Right renal pelvis (tissue), 4 donors: ENCODE measurements at places on chromosomes 12 and 14. TPM values are rescaled to one million over a fixed set of nuclear protein-coding genes. Genes with fewer than 3 reads are reported as not detected.
A peak's percentile ranks its signal among the peaks of the same experiment; 100 is the strongest.

DNA sequence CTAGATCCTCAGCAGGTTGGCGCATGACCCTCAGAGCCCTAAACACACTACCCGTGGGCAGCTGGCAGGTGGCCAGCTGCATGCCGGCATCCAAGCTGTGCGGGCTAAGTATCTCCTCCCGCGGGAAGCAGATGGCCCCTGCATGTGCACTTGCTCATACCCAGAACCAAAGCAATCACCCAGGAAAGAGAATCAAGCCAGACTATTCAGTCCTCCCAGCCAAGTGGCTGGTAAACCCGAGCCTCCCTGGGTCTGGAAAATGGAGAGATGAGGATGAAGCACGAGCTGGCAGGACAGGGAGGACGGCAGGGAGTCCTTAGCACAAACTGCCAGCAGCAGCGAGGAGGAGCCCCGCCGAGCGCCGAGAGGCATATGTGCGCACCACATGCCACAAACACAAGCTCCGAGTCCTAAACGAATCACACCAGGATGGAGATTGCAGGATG lies 139.7 kb downstream of the RIMBP2 start:
- no peak for DNase-seq

Gene ITFG2
- 60.4 TPM for polyA plus RNA-seq

DNA sequence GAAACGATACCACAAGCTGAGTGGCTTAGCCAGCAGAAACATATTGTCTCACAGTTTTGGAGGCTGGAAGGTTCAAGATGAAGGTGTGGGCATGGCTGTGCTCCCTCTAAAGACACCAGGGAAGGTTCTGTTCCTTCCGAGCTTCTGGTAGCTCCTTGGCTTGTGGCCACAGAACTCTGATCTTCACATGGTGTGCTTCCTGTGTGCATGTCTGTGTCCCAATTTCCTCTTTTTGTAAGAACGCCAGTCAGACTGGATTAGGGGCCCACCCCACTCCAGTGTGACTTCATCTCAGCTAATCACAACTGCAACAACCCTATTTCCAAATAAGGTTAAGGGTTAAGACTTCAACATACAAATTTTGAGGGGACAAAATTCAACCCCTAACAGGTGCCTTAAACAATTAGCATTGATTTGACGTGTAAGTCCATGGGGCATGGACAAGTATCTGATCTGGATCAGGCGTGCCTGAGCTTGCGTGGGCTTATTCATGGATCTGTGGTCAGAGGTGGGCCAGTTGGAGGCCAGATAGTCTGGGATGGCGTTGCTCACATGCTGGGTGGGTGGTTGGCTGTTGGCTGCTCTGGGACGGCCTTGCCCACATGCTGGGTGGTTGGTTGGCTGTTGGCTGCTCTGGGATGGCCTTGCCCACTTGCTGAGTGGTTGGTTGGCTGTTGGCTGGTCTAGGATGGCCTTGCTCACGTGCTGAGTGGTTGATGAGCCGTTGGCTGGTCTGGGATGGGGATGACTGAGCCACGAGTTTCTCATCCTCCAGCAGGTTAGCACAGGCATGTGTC lies 88.5 kb downstream of the LGMN start:
- no peak for DNase-seq

Gene LRRC10
- not detected for polyA plus RNA-seq

GRCh38 chr12:47753021-47754001 lies 5.4 kb downstream of the RAPGEF3 start:
- no peak for DNase-seq

Gene PRICKLE1
- polyA plus RNA-seq, result 48.9 TPM

GRCh38 chr12:120847814-120848213 lies 56.3 kb downstream of the SPPL3 start:
- no peak for DNase-seq

Gene DAO
- 1.3 TPM for polyA plus RNA-seq

GRCh38 chr12:18141048-18141982 lies 51.3 kb upstream of the RERGL start:
- no peak for DNase-seq

GRCh38 chr14:77083082-77083481 lies 15.0 kb upstream of the CIPC start:
- DNase-seq, result no peak

GRCh38 chr12:56034586-56035332 lies 7.0 kb upstream of the RPS26 start:
- DNase-seq, result no peak

- DNase-seq, result peak; percentile 73
Measured at GRCh38 chr12:120761519-120761934, 35.9 kb downstream of the ACADS start.

Gene GPR68
- polyA plus RNA-seq, result 1.8 TPM

- DNase-seq, result no peak
Measured at GRCh38 chr12:34198924-34199323, 176.6 kb downstream of the ALG10 start.

- no peak for DNase-seq
Measured at GRCh38 chr14:29892327-29892726, 35.3 kb downstream of the PRKD1 start.

GRCh38 chr14:53470351-53471043 lies 317.4 kb upstream of the DDHD1 start:
- DNase-seq, result no peak

Gene MANSC4
- polyA plus RNA-seq, result 0.22 TPM

GRCh38 chr12:38905480-38906351 lies at the start of gene CPNE8:
CPNE8 (minus strand) TSS chr12:38905591; CDS start chr12:38905534, 57 bp downstream.
- peak; percentile 38 for DNase-seq

Gene RFX4
- polyA plus RNA-seq, result not detected

- DNase-seq, result no peak
Measured at GRCh38 chr12:14901228-14901562, 15.5 kb upstream of the MGP start.
